ENCODE measurements at places on chromosomes 6 and 20.
A peak's percentile ranks its signal among the peaks of the same experiment; 100 is the strongest.

DNA sequence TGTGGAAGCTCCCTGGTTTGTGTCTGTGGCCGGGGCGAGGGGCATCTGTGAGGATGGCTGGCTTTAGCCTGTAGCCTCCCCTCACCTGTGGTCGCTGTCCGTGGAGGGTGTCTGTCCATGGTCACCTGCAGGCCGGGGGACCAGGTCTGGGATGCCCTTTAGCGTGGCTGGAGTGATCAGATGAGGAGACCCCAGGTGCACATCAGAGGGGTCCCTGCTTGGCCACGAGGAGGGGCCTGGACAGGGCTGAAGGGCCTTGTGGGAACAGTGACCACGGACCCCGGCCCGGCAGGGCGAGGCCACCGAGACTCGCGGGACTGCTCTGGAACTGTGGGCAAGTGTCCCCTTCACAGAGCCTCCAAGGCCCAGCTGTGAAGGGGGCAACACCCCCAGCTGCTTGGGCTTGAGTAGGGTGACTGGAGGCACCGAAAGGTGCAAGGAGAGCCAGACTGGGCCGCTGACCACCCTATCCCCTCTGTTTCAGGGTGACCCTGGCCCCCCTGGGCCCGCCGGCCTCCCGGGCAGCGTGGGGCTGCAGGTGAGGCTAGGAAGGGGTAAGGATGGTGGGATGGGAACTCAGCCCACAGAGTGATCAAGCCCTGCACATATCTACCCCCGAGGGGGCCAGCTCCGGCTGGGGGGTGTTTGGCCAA is 8.6 kb downstream of the COL9A3 start:
- no peak for DNase-seq

GRCh38 chr20:22688485-22688884 is 104.1 kb upstream of the FOXA2 start:
- no peak for DNase-seq

DNA sequence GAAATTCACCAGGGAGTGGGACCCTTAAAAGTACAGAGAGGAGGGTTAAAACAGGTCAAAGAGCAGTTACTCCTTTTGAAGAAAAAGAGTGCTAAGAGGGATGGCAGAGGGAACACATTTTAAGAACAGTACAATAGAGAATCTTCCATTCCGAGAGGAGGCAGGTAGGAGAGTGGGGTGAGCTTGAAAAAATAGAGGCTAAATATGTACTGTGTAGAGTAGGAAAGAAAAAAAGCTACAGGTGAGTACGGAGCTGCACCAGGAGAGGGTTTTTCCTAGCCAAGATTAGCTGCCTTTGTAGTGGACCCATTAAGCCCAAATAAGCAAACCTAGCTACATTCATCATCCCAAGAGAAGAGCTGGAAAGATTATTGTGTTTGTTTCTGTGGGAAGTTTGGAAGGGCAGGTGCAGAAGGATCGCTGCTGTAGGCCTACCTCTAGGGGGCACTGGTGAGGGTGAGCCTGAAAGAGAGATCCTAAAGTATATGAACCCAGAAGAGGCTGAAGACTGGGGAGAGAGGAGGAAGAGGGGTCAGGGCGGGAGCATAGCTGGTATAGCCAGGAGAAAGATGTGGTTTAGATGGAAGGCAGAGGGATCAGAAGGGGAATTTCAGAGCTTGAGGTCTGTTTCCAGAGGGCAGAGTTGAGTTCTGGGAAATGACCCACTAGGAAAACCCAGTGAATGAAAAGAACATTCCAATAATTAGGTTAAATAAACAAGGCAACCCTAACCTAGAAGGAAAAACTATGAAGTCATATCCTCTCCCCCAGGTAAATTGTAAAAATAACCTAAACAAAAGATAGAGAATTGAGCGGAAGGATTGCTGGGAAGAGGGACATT is 50.2 kb upstream of the HINT3 start:
- peak; percentile 38 for DNase-seq

DNA sequence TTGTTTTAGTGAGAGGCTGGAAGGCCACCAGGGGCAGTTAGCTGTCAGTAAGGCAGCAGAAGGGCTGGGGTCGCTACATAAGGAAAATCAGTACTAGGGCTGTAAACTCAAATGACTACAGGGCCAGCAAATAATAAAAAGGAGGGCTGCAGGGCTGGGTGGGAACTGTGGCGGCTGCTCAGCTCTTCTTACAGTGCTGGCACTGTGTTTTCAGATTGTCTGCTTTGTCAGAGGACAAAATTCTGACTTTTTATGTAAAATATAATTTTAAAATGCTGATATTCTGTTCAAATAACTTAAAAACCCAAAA is 23.2 kb downstream of the HLA-A start:
- DNase-seq: no peak

DNA sequence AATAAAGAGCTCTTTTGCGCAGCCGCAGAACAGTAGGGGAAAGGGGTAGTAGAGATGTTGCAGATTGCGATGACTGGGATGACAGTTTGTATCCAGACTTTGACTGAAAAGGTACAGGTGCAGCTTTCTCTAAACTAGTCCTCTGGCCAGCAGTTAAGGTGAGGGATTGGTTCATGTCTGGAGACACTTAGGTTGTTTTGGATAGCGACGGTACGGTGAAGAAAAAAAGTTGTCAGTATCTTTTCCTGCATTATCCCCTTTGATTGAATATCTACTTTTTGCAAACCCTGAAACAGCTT is 537 bp downstream of the PRR3 start:
- no peak for DNase-seq

GRCh38 chr20:45087814-45088213 is 13.1 kb downstream of the KCNS1 start:
- DNase-seq: no peak

DNA sequence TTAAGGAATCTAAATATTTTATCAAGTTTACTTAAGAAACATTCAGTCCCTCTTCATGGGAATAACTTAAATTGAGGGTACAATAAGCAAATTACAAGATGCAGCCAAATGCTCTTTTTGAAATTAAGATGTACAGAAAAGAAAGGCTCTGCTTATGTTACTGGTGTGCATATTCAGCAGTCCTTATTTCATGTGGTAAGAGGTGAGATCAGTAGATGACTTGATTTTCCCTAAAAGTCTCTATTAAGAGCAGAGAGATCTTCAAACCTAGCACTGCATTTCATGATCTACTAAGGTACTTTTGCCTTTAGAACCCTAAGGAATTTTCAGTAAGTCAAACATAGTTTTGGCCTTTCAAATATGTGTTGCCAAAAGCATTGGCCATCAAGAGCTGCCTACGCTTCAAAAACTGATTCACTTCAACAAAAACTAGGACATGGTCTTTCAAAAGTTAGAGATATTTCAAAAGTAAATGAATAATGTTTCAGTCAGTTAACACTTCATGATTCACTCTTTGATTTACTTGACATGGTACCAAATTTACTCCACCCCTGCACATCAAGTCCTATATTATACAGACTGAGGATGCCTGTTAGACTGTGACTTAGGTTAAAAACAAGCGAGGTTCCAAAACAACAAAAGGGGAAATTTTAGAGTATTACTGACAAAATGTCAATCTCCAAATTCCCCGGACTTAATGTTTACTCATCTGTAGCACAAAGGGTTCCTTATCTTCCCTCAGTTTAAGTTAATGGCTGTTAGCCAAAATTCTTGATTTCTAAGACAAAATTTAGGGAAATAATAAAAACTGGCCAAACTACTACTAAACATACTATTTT is 19.2 kb downstream of the C6orf62 start:
- no peak for DNase-seq

- DNase-seq: peak; percentile 75
Measured at GRCh38 chr6:100573166-100573565, 108.4 kb upstream of the SIM1 start.

- DNase-seq: no peak
Measured at GRCh38 chr6:156279261-156279969, 497.8 kb upstream of the ARID1B start.

DNA sequence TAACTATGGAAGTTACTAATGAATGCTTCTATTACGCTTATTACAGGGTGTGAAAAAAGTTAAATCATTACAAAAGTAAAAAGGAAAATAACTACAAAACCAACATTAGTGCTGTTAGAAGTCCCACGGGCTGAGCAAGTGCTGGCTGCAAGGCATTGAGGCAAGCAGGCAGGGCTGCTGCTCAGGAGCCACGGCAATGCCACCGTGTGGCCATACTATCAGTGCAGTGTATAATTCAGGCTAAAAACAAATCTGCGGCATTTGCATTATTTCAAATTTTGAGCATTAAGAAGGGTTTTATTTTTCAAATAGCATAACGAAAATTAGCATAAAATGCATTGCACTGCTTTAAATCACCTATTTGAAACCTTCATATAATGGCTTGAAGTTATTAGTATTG is 17.1 kb downstream of the IFNGR1 start:
- no peak for DNase-seq

DNA sequence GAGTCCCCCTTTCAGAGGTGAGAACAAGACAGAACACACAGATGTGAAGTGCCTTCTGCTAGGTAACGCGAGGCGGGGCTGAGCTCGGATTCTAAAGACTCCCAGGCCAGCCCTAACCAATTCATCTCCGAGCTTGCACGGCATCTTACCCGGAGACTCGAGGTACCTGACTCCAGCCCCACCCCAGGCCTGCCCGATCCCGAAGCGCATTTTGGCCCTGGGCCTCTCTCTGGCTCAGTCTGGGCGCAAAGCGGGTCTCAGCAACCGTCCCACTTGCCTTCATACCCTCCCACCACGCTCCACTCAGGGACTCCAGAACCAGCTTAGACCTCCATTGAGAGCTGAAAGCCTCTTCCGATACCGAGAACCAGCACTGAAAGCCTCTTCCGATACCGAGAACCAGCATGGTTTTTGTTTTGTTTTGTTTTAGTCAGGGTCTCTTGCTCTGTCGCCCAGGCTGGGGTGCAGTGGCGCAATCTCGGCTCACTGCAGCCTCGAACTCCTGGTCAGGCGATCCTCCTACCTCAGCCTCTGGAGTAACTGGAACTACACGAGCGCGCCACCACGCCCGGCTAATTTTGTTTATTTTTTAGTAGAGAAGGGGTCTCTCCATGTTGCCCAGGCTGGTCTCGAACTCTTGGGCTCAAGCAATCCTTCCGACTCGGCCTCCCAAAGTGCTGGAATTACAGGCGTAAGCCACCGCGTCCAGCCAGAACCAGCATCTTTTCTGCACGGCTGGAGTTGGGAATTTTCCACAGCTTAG is 557 bp upstream of the DYNLRB1 start:
- peak; percentile 30 for DNase-seq

DNA sequence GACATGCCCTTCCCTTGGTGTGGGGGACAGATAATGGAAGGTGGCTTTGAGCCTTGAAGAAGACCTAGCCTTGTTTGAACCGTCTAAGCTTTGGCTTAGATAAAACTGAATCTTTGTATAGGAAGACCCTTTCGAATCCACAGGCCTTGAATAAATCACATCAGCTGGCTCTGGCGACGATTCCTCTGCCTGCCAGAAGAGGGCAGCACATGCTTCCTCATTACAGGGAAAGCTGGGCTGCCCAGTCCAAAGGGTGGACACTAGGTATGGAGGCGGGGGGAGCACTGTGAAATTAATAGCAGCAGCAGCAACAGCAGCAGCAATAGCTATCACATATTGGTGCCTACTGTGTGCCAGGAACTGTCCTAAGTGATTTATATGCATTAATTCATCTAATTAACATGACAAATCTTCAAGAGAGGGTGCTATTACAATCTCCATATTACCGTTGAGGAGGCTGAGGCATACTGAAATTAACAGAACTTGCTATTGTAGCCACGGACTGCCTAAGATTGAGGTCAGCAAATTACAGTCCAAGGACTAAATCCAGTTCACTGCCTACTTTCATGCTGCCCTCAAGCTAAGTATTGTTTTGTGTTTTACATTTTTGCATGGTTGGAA is 85.1 kb downstream of the CLIC5 start:
- DNase-seq: peak; percentile 63

DNA sequence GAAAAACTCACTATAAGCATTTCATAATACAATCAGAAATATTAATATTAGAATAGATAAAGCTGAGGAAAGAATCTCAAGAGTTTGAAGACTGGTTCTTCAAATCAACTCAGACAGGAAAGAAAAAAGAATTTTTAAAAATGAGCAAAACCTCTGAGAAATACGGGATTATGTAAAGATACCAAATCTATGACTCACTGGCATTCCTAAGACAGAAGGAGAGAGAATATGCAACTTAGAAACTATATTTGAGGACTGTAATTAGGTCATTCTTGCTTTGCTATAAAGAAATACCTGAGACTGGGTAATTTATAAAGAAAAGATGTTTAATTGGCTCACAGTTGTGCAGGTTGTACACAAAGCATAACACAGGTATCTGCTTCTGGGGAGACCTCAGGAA is 665.1 kb downstream of the RNF144B start:
- no peak for DNase-seq

- DNase-seq: no peak
Measured at GRCh38 chr20:31720486-31721407, 1.9 kb downstream of the BCL2L1 start.

DNA sequence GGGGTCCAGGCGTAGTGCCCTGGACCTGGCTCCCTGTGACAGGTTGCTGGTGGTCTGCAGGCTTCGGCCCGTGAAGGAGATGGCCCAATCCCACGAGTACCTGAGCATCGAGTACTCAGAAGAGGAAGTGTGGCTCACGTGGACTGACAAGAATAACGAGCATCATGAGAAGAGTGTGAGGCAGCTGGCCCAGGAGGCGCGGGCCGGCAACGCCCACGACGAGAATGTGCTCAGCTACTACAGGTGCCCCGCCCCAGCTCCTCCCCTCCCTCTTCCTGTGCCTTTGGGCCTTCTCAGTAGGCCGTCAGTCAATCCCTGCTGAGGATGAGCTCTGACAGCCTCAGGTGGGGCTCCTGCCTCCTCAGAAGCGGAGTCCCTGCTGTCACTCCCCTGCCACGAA is 42.6 kb downstream of the UQCC2 start:
- no peak for DNase-seq

DNA sequence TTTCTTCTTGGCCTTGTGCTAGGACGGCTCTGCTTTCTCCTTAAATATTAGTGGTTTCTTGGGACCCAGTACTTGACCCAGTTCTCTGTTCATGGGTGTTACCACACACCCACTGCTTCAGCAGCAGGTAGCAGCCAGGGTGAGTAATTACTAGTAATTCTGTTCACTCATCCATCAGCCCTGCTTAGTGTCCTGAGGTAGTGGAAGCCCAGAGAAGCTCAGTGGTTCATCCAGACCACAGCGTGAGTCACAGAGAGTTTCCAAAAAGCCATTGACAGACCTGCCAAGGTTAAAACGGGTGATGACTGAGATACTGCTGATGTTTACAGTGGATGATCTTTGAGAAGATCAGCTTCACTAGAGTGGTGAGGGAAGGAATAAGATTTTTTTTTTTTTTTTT is 51.7 kb upstream of the HINT3 start:
- DNase-seq: peak; percentile 76

Measured in HCEC 1CT (cell line).